ENCODE measurements at places on chromosomes 16 and 17. TPM values are rescaled to one million over a fixed set of nuclear protein-coding genes. Genes with fewer than 3 reads are reported as not detected.

DNA sequence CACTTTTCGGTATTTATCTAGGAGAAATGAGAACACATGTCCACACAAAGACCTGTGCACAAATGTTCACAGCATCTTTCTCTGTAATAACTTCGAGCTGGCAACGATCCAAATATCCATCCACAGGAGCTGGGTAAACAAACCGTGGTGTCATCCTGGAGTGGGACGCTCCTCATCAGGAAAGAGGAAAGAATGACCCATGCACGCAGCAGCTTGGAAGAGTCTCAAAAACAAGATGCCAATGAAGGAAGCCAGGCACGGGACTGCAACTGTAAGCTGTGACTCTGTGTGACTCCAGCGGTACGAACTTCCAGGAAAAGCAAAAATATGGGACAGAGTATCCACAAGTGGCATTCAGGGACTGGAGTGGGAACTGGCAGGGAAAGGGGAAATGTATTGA, 36.7 kb upstream of the CIBAR2 start:
- DNase-seq: no peak

The CES3 gene
- polyA plus RNA-seq: 0.06 TPM

- no peak for DNase-seq
Observed at GRCh38 chr16:81455720-81456494, 11.3 kb downstream of the CMIP start.

GRCh38 chr16:14286368-14287230, 215.5 kb downstream of the MRTFB start:
- DNase-seq: no peak

The AOC3 gene
- 0.12 TPM for polyA plus RNA-seq
